Transverse colon (tissue), 4 donors: ENCODE measurements at places on chromosomes 1 and 21. TPM values are rescaled to one million over a fixed set of nuclear protein-coding genes. Genes with fewer than 3 reads are reported as not detected.

Gene AMIGO1
- total RNA-seq, result 8.1 TPM

DNA sequence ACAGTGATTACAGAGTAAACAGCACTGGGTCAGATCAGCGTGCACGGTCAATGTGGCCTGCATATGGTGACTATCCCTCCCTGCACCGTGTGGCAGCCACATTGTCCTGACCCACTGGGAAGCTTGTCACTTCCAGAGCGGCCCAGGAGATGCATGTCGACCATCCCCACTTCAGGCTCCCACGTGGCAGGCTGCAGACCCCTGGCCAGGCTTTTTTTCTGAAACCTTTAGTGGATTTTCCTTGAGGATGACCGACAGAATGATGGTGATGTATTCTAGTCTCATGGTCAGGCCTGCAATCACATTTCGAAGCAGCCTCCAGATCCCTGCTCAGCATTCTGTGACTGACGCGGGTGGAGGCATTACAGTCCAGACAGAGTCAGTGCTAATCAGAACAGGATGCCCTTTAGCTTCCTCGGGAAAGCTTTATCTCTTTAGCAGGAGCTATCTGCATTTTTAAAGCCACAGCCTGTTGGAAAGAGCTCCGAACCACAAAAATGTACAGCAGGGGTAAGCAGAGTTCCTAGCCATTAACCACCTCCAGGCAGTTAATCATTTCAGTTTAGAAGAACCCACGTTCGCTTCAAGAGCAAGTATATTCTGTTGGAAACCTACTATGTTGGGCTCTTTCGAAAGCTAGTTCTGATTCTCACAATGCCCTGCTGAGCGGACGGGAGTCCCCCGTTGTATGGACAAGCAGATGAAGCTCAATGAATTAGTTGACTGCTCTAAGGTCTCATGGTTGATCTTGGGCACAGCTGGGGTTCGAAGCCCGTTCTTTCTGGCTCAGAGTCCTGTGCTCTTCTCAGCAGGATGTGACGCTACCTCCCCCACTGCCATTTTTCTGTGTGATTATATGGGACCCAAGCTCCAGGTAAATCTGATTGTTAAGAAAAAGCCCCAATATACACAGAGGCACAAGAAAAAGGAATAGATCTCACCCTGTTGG is 56.5 kb downstream of the IRF2BP2 start:
- DNase-seq, result no peak

Gene CCDC185
- total RNA-seq, result not detected

- no peak for DNase-seq
Measured at GRCh38 chr1:220791285-220791684, 4.6 kb downstream of the MTARC1 start.

DNA sequence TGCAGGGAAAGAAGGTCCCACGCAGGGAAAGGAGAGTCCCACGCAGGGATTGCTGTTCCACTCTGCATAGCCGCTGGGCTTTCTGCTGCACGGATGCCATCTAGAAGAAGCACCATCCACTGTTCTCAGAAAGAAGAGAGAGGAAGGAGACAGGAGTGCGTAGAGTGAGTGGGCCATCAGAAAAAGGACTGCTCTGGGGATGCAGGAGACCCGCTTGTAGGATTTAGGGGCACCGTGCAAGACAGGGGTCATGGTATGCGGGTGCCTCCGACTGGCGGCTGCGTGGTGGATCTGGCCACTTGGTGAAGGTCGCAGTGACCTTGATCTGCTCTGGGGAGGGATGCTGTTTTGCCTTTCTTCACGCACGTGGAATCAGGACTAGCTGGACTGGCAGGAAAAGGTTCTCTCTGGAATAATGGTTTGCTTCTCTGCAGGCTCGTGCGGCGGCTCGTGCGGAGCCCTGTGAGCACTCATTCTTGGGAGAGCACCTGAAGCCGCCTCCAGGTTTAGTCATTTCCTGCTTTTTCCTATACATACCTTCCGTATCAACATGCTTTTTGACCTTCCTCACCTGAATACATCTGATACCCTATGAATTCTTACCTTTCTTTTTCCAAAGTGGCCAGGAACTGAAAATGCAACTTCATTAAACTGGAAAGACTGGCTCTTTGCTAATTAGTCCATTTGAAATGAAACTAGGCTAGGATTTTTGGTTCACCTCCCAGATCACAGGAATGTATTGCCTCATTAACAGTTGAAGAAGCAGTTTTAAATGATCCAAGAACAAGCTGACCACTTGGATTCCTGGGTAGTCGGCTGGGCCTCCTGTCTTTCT is 181.6 kb downstream of the KIF26B start:
- no peak for DNase-seq

Gene ANGPTL3
- not detected for total RNA-seq

Gene FLG
- not detected for total RNA-seq

- no peak for DNase-seq
Measured at GRCh38 chr1:209349363-209350308, 233.9 kb upstream of the CAMK1G start.

GRCh38 chr1:209545423-209545822 is 38.1 kb upstream of the CAMK1G start:
- DNase-seq, result no peak

Gene AADACL3
- total RNA-seq, result not detected

DNA sequence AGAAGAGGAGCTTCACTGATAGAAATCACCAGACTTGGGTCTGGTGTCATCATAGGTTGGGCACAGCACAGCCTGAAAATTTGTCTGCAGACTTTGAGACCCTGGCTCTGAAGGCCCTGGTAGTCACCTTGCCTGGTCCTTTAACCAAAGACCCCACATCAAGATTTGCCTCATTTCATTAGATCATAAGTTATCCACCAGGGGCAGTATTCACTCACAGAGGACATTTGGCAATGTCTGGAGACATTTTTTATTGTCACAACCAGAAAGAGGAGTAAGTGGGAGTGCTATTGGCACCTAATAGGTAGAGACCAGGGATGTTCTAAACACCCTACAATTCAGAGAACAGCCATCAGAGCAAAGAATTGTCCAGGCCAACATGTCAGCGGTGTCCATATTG is 22.1 kb upstream of the PAX7 start:
- no peak for DNase-seq

Gene BEND5
- total RNA-seq, result 1.5 TPM

Gene TNFRSF18
- total RNA-seq, result not detected

DNA sequence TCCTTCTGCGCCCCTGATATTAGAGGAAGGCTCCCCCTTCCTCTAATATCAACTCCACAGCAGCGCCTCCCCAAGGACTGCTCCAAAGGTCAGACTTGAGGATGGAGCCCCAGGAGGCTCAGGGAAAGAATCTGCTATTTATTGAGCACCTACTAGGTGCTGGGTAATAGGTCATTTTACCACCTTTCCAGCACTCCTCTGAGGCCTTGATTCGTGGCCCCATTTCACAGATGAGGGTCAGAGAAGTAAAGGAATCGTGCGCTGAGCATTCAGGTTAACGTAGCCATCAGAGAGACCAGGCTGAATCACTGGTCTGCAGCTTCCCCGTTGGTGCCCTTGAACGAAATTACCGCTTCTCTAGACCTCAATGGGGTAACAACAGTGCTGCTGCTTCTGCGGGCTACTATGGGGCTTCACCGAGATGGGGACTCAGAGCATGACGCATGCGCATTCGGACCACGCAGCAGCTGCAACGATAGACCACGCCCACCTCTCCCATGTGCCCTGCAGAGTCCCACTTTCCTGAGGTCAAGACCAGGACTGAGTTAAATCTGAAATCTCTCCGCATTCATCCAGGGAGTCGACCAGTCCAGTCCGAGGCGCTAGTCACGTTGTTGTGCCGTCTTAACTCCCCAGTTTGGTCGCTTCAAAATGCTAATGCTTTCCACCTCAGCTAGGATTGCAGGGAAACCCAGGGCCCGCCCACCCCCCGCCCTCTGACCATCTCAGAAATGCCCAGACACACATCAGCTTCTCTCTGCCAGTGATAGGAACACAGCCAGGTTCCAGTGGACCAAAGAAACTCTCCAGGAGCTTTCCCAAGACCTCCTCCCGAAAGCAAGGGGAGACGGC is 12.9 kb downstream of the CAMK2N1 start:
- DNase-seq, result peak; percentile 56

- no peak for DNase-seq
Measured at GRCh38 chr1:151541752-151542151, 1.6 kb downstream of the TUFT1 start.

Gene CD101
- total RNA-seq, result 5.7 TPM

DNA sequence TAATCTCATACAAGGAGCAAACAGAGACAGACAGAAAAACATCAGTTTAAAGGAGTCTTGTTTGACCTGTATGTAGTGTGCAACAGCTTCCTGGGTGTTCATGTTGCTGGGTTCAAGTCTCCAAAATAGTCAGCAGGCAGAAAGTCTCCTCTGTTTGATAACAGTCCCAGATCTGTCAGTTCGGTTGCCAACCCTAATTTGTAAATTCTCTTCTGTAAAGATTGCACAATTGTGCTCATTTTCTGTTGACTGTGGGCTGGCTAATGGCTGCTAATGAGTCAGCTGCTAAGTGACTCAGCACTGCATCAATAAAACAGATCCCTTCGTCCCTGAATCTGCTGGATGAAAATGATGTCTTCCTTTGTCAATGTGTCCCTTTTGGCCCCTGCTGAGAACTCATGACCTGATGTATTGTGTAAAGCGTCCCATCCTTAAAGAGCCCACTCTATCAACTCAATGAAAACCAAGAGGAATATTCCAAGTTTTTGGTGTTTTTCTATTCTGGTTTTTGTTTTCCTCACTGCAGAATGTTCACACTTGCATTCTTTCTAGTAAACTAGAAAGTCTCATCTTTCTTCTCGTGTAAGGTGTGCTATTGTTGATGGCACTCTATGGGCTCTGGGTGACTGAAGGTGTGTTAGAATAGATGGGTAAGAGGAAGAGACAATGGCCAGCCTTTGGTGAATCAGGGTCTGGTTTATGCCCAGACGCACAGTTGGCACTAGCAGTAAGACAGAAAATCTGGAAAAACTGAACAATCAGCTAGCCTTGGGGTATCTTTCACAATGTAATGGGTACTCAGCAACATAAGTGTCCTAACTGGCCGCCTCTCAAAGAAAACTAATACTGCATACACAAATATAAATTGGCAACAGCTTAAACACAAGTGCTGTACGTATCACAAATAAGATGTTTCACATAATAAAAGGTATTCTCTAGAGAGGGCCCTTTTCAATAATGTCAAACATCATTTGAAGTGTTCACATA is 75.1 kb upstream of the SIPA1L2 start:
- DNase-seq, result peak; percentile 53

- DNase-seq, result peak; percentile 41
Measured at GRCh38 chr1:214550857-214551435, 456 bp downstream of the PTPN14 start.

Gene FOXD3
- total RNA-seq, result not detected

DNA sequence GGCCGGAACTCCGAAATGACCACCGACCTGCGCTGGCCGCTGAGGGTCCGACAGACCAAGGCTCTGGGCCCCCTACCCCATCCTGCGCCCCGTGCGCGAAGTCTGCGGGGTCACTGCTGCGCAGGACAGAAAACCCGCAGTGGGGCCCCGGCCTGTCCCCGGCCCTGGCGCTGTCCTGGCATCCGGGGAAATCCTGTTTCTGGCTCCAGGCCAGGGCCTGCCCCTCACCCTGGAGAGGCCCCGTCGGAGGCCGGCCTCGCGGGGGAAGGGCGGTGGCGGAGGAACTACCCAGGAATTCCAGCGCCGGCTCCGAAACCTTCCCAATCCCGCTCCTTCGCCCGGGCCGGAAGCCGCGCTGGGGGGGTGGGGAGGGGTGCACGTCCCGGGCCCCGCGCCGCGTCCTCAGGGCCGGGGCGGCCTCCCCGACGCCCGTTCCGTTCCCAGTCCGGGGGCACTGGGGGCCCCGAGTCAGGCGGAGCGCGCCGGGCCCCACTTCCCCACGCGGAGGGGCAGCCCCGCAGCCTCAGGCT is 77.0 kb downstream of the MORN1 start:
- peak; percentile 56 for DNase-seq

Gene IPP
- total RNA-seq, result 36.4 TPM

GRCh38 chr1:182616130-182617013 is 12.2 kb upstream of the RGS16 start:
- peak; percentile 66 for DNase-seq

DNA sequence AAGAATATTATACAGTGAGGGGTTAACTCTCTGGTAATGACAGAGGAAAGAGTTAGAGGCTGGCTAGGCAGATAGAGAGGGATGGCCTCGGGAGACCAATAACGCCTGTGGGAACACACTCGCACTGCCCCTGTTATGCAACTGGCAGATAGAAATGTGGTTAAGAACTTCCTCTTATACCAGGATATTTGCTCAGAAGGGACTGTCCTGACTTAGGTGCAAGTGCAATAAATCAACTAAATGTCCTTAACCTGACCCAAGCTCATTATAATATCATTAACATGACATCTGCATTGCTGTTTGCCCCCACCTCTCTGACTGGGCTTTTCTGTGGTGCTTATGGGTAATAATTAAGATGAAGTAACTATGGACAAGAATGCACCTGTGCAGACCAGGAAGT is 1518.0 kb downstream of the NCAM2 start:
- no peak for DNase-seq

GRCh38 chr1:214514032-214514818 is 37.2 kb downstream of the PTPN14 start:
- no peak for DNase-seq

DNA sequence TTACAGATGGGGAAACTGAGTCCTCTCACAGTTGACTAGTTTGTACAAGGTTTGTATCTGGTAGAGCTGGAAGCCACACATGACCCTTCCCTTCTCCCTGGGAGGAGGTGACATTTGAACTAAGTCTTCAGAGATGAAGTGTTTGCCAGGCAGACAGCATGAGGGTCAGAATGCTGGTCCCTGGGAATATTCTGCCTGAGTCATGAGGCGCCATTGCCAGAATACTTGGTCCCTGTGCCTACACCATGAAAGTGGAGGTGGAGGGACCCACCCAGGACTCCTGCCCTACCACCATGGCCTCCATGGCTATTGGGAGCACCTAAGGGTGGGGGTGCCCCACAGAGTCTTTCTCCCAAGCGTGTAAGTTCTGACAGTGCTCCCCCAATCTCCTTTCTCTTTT is 7.0 kb downstream of the RPS6KA1 start:
- DNase-seq, result no peak

Gene TP53BP2
- total RNA-seq, result 29.5 TPM

- peak; percentile 90 for DNase-seq
Measured at GRCh38 chr1:153796786-153797659, 21.8 kb downstream of the SLC27A3 start.

Gene PGBD5
- total RNA-seq, result 0.79 TPM

Gene KCNE2
- not detected for total RNA-seq

- no peak for DNase-seq
Measured at GRCh38 chr1:193338194-193338593, 151.8 kb upstream of the B3GALT2 start.

- DNase-seq, result no peak
Measured at GRCh38 chr1:149843431-149844041, 55.8 kb upstream of the BOLA1 start.

DNA sequence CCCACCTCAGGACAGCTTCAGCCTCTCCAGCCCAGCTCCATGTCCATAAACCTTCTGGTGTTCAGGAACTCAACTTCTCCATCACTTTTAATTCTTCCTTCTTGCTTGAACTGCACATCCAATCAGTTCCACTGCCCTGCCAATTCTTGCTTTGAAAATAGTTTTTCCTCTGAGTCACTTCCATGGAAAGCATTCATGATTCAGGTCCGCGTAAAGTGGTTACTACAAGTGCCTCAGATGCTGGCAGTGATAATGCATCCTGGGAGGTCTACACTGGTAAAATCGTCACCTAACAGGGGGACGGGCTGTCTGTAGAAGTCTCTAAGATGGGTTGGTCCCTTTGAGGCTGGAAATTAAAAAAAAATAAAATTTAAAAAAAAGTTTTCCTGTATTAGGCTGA is 25.9 kb upstream of the RCAN1 start:
- no peak for DNase-seq

- peak; percentile 51 for DNase-seq
Measured at GRCh38 chr1:84271441-84272151, 29.9 kb upstream of the SAMD13 start.

Gene UBXN10
- 15.3 TPM for total RNA-seq

- DNase-seq, result no peak
Measured at GRCh38 chr21:14263879-14264278, 47.9 kb downstream of the RBM11 start.

Gene CRYZL1
- 58.9 TPM for total RNA-seq
